ENCODE measurements at places on chromosomes 2 and 18.

DNA sequence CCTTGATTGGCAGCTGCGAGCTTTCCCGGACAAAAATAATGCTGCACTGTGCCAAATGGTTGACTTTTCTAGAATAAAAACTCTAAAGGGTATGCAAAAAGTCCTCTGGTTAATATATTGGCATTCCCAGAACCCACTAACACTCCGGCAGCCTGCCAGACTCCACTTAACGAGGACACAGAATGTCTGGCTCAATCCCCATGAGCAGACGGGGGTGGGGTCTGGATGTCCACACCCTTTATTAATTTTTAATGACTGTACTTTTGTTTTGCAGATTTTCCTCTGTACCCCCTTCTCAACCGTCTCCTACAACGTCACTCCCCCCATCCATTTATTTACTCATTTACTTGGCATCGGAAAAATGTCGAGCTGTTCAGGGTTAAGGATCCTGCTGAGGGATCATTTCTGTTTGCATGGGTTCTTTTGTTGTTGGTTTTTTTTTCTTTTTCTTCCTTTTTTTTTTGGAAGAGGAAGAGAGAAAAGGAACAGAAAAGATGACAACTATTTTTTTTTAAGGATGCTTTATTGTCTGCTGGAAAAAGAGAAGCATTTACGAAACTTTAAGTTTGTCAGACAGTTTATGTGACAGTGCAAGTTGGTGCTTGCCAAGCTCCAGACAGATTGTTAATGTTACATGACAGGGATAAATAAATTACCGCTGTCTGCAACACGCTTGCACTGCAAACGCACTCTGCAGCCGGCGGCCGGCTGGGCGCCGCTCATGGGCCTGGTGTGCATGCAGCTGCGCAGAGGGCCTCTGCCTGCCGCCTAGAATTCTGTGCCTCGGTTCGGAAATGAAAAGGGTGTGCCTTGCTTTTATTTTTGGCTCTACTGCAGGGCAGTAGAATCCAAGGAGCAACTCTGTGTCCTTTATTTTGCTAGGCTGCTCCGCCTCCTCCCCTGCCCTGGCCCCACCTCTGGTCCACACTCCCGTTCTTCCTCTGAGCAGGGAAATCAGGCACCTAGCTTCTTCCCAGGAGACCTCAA is 3.6 kb downstream of the LDLRAD4 start:
- no peak for DNase-seq

DNA sequence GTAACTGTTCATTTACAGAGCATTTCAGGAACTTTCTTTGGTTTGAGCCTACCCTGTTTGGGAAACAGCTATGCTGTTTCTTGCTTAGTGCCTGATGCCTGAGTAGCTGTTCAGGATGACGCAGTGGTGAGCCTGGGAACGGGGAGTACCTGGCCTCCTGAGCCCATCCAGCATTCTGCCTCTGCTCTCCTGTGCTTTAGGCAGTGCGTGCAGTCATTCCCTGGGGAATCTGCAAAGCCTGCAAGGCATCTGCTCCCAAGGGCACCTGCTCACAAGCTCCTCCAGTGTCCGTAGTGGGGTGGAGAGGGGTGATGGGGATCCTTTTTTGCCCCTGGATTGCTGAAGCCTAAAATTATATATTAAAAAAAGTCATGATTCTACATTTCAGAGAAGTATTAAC is 68.8 kb downstream of the RAPGEF4 start:
- no peak for DNase-seq

DNA sequence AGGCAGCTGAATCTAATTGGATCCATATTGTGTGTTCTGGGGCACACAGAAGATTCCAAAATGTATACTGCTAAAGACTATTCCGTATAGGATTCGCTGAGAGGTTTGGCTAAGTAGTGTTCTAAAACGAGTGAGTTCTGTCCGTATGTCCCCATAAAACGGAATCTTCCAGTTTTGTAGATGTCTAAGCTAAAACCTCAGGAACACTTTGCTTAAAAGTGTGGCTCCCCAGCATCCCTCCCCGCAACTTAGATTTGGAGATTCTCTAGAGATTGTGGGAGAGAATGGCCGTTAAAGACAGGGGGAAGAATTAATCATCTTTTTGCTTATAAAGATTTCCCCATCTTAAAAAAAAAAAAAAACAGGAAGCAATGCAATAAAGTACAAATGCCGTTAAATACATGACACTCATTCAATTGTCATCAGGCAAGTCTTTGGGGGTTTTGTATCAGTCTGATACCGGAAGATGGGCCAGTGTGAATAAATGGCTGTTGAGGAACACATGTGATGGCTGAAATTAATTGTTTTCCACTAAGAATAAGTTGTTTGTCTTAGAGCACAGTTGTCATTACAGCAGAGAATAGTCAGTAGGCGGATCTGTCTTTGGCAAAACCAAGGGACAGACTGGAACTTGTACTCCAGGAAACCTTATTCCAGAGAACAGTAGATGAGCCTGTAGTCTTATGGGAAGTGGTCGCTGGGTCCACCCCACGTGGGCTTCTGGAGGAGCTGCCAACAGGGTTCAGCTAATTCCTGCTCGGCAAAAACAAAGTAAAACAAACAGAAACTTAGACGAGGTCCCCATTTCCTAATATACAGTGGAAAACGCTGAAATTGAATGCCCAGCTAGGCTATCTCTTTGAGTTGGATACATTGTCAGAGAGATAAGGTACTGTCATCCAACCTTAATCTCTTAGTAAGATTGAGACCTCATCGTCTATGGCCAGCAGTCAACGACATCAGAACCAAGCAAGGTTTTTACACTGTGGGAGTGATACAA is 1.7 kb downstream of the EMILIN2 start:
- DNase-seq, result no peak

- no peak for DNase-seq
Measured at GRCh38 chr2:99340669-99341236, 3.6 kb downstream of the EIF5B start.

- DNase-seq, result no peak
Measured at GRCh38 chr2:217800433-217801114, 202.2 kb downstream of the TNS1 start.

DNA sequence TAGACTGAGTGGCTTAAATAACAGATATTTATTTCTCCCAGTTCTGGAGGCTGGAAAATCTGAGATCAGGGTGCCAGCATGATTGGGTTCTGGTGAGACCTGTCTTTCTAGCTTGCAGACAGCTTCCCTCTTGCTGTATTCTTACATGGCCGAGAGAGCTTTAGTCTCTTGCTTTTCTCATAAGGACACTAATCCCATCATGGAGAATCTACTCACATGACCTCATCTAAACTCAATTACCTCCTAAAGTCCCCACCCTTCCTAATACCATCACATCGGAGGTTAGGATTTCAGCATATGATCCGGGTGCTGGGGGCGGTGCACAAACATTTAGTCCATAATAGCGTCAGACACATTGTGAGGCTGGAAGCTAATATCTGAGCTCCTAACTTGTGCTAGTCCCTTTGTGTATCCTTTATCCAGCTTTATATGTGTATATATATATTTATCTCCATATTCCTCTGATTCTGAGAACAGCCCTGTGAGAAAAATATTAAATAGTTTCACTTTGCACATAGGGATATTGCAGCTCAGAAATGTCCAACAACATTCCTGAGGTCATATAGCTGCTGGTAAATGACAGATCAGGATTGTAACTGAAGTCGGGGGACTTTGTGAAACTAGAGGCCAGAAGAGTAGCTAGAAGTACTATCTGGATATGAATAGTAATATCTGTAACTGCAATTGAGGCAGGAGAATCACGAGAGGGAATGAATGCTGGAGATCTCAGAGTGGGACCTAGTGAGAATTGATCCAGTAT is 28.9 kb downstream of the MARCHF4 start:
- no peak for DNase-seq

DNA sequence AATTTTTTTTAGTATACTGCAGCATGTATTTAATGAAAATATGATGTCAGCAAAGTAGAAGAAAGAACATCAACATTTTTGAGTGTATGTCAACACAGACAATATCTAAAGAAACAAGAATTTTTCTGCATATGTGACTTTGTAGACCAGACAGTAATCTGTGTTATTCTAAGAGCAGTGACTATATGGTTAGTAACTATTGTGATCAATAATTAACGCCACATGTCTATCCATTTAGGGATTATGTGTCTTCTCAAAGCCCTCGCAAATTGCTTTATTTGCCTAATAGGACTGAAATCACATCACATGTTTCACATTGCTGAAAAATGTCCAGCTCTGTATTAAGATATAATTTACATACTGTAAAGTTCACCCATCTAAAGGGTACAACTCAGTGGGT is 107.8 kb downstream of the GFPT1 start:
- no peak for DNase-seq

DNA sequence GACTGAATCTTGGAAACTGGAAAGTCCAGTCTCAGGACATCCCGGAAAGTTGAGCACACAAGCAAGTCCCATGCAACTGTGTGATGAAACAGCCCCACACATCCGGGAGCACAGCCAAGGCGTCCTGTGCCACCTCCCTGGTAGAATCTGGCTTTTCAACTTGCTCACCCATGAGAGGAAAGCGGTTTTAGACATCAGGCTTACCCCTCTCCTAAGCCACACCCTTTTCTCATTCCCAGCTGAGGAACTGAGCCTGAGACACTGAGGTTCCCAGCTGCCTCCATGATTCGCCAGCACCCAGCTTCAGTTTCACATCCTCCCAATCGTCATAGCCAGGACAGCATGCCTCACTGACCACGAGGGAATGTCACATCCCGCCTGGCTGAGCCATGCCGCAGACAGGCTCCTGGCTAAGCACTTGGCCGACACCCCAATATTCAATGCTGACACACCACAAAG is 60.3 kb downstream of the STEAP3 start:
- no peak for DNase-seq

DNA sequence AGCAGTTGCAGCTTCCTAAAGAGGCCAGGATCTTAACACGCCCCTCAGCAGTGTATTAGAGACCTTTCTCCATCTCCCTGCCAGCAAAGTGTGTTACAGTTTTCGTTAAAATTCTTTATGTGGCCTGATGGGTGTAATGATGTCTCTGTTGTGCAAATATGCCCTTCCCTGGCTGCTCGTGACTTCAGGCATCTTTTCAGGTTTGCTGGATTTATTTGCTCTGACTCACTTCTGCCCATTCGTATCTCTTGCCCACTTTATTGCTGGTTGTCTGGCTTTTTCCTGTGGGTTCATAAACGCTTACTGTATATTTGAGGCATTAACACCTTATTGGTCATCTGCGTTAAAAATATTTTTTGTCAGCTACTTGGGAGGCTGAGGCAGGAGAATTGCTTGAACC is 134.5 kb downstream of the ASB1 start:
- DNase-seq, result no peak

DNA sequence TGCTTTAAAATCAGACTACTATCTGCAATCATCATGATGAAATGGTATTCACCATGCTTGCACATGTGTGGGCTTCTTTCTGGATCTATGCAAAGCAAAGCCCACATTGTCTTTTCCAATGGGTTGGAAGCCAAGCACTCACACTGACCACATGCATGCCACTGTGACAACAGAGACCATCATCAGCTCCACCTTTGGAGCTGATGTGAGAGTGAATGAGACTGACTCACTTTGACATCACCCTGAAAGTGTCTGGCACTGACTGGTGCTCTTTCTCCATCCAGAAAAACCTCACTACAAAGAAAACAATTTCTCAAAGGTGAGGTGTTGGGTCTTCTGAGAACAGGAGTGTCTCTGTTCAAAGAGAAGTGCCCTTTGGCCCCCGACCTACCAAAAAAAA is 4.7 kb downstream of the MYO5B start:
- no peak for DNase-seq
